ENCODE measurements at places on chromosomes 5 and 9. TPM values are rescaled to one million over a fixed set of nuclear protein-coding genes. Genes with fewer than 3 reads are reported as not detected.

Gene PIP5K1B
- 0.84 TPM for total RNA-seq

Gene FYB1
- 335 TPM for total RNA-seq

Gene TEK
- not detected for total RNA-seq

Gene GABRA6
- total RNA-seq = not detected

Gene SLC22A4
- total RNA-seq = not detected

Gene PDE6A
- not detected for total RNA-seq
